ENCODE measurements at places on chromosomes 13 and 19.

DNA sequence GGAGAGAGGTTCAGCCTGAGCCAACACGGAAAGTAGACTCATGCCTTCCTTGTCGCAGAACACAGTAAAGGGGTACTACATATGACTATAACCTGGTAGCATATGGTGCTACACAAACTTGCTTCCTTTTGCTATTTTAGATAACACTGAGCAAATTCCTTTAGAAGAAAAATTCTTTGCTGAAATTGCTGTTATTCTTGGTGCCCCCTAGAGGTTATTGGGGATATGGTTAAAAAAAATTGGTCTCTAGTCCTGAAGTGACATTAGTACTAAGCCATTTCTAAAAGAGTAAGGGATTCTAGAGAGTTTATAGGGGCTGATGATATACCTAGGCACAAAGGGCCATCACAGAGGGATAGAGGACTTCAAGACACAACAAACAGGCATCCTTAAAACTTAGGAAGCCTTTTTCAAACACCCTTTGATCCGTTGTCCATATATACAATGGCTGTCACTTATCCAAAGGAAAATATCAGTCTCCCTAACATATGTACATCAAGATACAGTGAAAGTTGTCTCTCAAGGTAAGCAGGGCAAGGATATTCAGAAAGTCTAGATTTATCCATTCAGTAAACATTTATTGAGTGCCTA is 13.9 kb upstream of the HS6ST3 start:
- no peak for DNase-seq
- no peak overlapping the region for H3K4me3 ChIP-seq
- no peaks in the 10 kb centered on the region for H3K27me3 ChIP-seq
- H3K27ac ChIP-seq = no peak overlapping the region

DNA sequence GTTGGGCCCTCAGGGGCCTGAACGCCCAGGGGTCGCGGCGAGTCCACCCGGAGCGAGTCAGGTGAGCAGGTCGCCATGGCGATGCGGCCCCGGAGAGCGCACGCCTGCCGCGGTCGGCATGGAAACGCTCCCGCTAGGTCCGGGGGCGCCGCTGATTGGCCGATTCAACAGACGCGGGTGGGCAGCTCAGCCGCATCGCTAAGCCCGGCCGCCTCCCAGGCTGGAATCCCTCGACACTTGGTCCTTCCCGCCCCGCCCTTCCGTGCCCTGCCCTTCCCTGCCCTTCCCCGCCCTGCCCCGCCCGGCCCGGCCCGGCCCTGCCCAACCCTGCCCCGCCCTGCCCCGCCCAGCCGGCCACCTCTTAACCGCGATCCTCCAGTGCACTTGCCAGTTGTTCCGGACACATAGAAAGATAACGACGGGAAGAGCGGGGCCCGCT is at the start of gene CCNA1:
Gene CCNA1, plus strand, starts transcription at position 390 of the 439 bp plus-strand sequence. CDS start 562 bp downstream, outside the sequence.
- no peak within 1 kb of the TSS for H3K27ac ChIP-seq
- DNase-seq = no peak
- H3K27me3 ChIP-seq = peaks cover 1% of the 10 kb centered on the region

GRCh38 chr13:51495316-51495715 is 42.5 kb upstream of the INTS6 start:
- no peak for DNase-seq
- H3K36me3 ChIP-seq = no peaks in the 10 kb centered on the region

- H3K27me3 ChIP-seq = no peaks in the 10 kb centered on the region
- no peaks in the 10 kb centered on the region for H3K36me3 ChIP-seq
- H3K4me3 ChIP-seq = no peak overlapping the region
- no peak overlapping the region for H3K27ac ChIP-seq
- H3K4me1 ChIP-seq = no peaks in the 10 kb centered on the region
- DNase-seq = no peak
Observed at GRCh38 chr13:51921790-51922740, 60.3 kb downstream of the CCDC70 start.

DNA sequence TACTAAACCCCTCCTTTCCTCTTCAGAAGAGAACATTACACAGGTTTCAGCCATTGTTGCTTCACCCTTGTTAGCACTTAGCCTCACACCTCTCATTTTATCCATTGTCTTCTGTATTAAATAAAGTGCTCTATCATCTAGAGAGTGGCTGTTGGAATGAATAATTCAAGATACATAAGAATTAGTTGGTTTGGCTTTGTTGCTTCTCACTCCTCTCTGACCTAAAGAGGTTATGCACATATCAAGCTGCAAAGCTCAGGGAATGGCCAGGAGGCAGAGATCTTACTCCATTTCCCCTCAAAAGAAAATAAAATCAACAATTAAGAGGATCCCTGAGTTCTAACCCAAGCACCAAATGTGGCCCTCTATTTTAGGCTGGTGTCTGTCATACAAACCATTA is 79.7 kb downstream of the DCT start:
- H3K4me1 ChIP-seq = no peaks in the 10 kb centered on the region
- no peaks in the 10 kb centered on the region for H3K27me3 ChIP-seq
- no peak for DNase-seq
- H3K4me3 ChIP-seq = no peak overlapping the region

DNA sequence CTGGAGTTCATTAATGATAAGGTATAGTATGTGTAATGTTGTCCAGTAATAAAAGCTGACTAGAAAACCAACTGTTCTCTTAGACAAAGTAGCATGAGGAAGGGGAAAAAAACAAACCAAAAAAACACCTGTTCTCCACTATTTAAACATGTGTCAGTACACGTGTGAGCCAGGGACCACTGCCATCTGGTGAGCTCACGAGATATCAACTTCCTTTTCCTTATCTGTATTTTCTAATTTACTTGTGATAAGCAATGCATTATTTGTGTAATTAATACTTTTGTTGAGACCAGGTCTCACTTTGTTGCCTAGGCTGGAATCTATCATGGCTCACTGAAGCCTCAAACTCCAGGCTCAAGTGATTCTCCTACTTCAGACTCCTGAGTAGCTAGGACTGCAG is 4.3 kb upstream of the SIX5 start:
- peaks cover 25% of the 10 kb centered on the region for H3K4me1 ChIP-seq
- H3K36me3 ChIP-seq = peaks cover 11% of the 10 kb centered on the region
- DNase-seq = no peak
- H3K27me3 ChIP-seq = no peaks in the 10 kb centered on the region

- no peak overlapping the region for H3K4me3 ChIP-seq
- H3K27ac ChIP-seq = no peak overlapping the region
- no peaks in the 10 kb centered on the region for H3K4me1 ChIP-seq
- H3K36me3 ChIP-seq = no peaks in the 10 kb centered on the region
- DNase-seq = no peak
Observed at GRCh38 chr13:90640976-90641375, 706.5 kb upstream of the MIR17HG start.

DNA sequence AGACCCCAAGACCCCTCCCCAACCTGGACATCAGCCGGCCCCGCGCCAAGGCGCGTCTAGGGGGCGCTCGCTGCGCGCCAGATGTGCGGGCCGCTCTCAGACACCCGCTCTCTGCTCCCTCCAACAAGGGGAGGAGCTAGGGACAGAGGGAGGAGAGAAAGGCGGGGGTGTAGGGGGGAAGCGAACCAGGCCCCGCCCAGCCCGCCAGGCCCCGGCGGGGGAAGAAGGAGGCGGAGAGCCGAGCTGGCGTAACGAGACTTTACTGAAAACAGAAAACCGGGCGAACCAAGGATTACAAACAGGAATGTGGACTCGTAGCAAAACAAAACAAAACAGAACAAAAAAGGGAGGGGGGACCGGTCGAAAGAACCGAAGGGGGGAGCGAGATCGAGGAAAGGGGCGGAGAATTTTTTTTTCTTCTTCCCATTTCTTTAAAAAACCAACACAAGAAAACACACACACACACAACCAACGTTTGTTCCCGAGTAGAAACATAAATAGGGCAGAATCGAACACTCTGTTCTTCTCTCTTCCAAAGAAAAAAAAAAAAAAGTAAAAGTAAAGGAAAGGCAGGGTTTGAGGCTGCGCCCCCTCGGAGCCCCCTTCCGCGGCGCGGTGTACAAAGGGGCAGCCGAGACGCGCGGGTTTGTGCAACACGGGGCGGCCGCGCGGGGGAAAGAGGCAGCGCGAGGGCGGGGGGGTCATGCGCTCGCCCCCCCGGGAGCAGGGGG is 1.7 kb downstream of the JUND start:
- peak overlapping the region; percentile 98 for H3K4me3 ChIP-seq
- peak; percentile 94 for DNase-seq
- peaks cover 37% of the 10 kb centered on the region for H3K36me3 ChIP-seq
- no peaks in the 10 kb centered on the region for H3K27me3 ChIP-seq
- H3K4me1 ChIP-seq = peaks cover 45% of the 10 kb centered on the region
- H3K27ac ChIP-seq = peak overlapping the region; percentile 100

- DNase-seq = no peak
- H3K36me3 ChIP-seq = no peaks in the 10 kb centered on the region
- H3K27ac ChIP-seq = no peak overlapping the region
- no peaks in the 10 kb centered on the region for H3K4me1 ChIP-seq
- H3K4me3 ChIP-seq = no peak overlapping the region
Observed at GRCh38 chr13:51050021-51050830, 60.8 kb downstream of the C13orf42 start.

- no peaks in the 10 kb centered on the region for H3K27me3 ChIP-seq
- no peaks in the 10 kb centered on the region for H3K36me3 ChIP-seq
Observed at GRCh38 chr13:99421758-99422585, 79.3 kb upstream of the TM9SF2 start.

DNA sequence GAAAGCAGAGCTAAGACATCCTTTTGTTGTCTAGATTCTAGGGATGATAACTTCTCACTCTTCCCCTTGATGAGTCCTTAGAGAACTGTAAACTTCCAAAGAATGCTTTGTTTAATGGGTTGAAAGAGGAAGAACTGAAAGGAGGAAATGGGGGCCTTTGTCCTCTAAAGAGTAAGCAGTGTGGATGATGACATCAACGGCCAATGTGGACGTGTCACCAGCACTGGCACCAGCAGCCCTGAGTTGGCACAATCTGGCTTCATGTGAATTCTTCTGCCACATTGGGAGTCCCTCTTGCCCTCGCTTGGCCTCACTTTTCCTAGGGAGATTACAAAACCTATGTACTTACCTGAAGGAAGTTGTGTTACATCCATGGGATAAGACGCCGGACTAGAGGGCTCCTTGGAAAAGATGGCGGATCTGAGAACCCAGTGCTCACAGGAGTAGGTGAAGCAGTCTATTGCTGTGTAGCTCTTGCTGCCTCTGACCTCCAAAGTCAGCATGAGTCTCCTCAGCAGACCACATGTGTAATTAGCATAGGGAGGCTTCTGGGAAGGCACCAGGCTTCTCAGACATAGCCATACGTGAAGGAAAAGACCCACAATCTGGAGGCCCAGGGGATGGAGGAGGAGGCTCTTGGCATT is 62.8 kb downstream of the RGCC start:
- no peaks in the 10 kb centered on the region for H3K4me1 ChIP-seq
- no peaks in the 10 kb centered on the region for H3K36me3 ChIP-seq
- H3K27me3 ChIP-seq = no peaks in the 10 kb centered on the region
- H3K4me3 ChIP-seq = no peak overlapping the region

- H3K27ac ChIP-seq = peak overlapping the region; percentile 57
- no peaks in the 10 kb centered on the region for H3K36me3 ChIP-seq
- H3K27me3 ChIP-seq = no peaks in the 10 kb centered on the region
- peak overlapping the region; percentile 95 for H3K4me3 ChIP-seq
- H3K4me1 ChIP-seq = peaks cover 11% of the 10 kb centered on the region
Observed at GRCh38 chr13:24511816-24512196, 772 bp downstream of the PARP4 start.

DNA sequence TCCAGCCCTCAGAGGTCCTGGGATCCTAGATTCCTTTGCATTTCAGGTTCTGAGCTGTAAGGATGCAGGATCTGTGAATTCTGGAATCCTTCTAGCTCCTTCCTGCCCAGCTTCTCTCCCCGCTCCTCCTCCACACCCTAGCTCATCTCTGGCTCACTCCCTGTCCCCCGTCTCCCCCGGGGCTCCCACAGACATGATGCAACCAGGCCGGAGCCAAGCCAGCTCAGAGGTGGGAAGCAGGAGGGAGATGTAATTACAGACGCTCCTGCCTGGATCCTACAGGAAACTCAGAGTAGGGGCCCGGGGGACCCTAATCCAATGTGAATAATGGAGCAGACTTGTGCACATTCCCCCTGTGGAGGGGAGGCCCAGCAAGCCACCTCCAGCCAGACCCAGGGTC is 4.5 kb downstream of the GNG8 start:
- H3K27me3 ChIP-seq = no peaks in the 10 kb centered on the region
- H3K4me3 ChIP-seq = no peak overlapping the region
- DNase-seq = no peak
- no peak overlapping the region for H3K27ac ChIP-seq

- H3K4me3 ChIP-seq = no peak overlapping the region
- H3K27me3 ChIP-seq = no peaks in the 10 kb centered on the region
- no peaks in the 10 kb centered on the region for H3K4me1 ChIP-seq
- no peak overlapping the region for H3K27ac ChIP-seq
- H3K36me3 ChIP-seq = no peaks in the 10 kb centered on the region
- DNase-seq = no peak
Observed at GRCh38 chr13:91323349-91323748, 24.1 kb upstream of the MIR17HG start.

DNA sequence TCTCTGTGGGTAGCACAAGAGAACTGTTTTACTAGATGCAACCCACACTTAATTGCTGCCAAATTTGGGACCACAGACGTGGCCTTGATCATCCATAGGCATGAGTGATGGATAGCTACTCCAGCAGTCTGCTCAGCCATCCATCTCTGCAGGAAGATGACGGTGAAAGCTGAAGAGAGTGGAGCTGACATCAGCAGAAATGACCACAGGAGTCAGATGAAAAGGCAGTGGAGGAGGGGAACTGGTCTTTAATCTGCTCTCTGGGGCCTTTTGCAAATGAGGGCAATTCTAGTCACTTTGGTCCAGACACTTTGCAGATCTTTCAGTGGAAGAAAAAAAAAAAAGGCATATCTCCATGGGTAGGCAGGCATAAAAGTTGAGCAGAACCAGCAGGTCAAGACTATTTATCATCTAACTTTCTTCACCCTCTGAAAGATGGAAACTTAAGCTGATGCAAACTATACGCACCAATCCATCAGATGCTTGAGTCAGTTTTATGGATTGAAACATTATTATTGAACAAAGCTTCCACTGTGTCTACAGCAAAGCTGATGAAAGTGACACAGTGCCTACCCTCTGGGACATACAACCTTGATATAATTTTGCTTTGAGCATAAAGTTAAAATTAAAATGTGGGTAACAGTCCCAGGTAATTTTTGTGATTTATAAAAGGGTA is 281.6 kb upstream of the OBI1 start:
- no peak overlapping the region for H3K27ac ChIP-seq
- H3K27me3 ChIP-seq = no peaks in the 10 kb centered on the region
- no peak for DNase-seq
- no peak overlapping the region for H3K4me3 ChIP-seq
- H3K4me1 ChIP-seq = no peaks in the 10 kb centered on the region

- H3K36me3 ChIP-seq = peaks cover 8% of the 10 kb centered on the region
- H3K27me3 ChIP-seq = no peaks in the 10 kb centered on the region
- peaks cover 43% of the 10 kb centered on the region for H3K4me1 ChIP-seq
- DNase-seq = peak; percentile 46
- peak overlapping the region; percentile 56 for H3K27ac ChIP-seq
Observed at GRCh38 chr13:99322297-99323103, 15.3 kb upstream of the GPR183 start.

- H3K27me3 ChIP-seq = no peaks in the 10 kb centered on the region
- no peak for DNase-seq
- no peak overlapping the region for H3K4me3 ChIP-seq
- H3K36me3 ChIP-seq = no peaks in the 10 kb centered on the region
- H3K4me1 ChIP-seq = no peaks in the 10 kb centered on the region
Observed at GRCh38 chr19:29561601-29562000, 35.8 kb downstream of the VSTM2B start.

GRCh38 chr19:11673608-11674041 is 65.1 kb downstream of the ZNF823 start:
- H3K27ac ChIP-seq = no peak overlapping the region
- H3K4me3 ChIP-seq = no peak overlapping the region
- peaks cover 10% of the 10 kb centered on the region for H3K4me1 ChIP-seq
- peak; percentile 42 for DNase-seq
- no peaks in the 10 kb centered on the region for H3K36me3 ChIP-seq
- H3K27me3 ChIP-seq = peaks cover 8% of the 10 kb centered on the region

Data from B cell (primary cell).